ENCODE measurements at places on chromosomes 12 and 14.

DNA sequence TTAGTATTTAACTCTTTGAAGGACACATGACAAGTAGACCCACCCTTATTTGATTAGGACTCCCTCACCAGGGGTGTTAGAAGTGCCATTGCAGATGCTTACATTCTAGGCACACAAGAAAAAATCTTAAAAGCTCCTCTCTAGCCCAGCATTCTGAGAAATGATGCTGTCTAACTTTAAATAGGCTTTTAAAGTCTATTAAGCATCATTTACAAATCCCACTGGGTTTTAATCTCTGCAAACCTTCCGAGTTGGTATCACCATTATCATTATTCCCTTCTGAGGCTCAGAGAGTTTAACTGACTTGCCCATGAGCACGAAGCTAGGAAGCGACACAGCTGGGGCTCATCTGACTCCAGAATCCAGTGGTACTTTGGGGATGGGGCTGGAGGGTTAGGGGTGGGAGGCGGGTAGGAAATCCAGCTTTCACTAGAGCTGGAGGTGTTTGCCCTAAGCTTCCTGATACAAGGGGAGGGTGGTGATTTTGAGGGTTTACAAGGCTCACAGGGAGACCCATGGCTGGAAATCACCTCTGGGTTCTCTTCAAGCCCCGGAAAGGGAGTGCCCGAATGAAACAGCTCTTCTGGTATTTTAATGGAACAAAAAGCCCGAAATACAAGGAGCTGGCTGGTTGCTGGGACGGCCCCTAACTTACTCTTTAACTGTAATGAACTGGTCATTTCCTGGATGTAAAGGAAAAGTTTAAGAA, 109.2 kb upstream of the FUT8 start:
- DNase-seq: no peak

DNA sequence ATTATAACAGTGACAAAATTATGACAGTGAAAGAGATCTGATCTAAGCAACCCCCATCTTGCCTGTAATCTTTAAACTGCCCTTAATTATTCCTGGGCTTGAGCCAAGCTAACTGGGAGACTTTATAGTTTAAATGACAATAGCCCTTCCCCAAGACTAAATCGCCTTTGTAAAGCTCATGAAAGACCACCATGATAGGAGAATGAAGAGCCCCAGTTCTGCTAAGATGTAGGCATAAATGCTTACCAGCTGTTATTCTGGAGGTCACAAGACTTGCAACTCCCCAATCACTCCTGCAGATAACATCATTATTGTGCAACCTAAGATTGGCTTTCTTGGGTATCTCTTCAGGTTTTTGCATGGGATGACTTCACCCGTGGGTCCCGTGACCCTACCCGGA, 599.7 kb downstream of the KCNH5 start:
- DNase-seq: no peak

- DNase-seq: no peak
These were observed 6.1 kb downstream of the PTPN6 start for GRCh38 chr12:6957151-6957701.

GRCh38 chr14:89371585-89372511, 45.2 kb downstream of the FOXN3 start:
- no peak for DNase-seq

DNA sequence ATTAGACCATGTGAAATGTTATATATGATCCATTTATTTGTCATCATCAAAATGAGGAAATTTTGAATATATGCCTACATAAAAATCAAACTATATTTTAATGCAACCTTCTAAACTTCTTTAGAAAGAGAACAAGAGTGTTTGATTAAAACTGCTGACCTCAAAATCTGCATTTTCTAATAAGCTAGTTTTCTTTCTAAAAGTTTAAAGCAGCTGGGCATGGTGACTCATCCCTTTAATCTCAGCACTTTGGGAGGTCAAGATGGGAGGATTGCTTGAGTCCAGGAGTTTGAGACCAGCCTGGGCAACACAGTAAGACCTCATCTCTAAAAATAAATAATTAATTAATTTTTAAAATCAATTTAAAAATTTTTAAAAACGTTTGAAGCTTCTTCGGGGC, 36.2 kb downstream of the GNPTAB start:
- DNase-seq: no peak

Measured in HT-29 (cell line).